ENCODE measurements at places on chromosomes 11 and 22.
A peak's percentile ranks its signal among the peaks of the same experiment; 100 is the strongest.

- no peak for DNase-seq
Measured at GRCh38 chr22:19121631-19122142, 525 bp downstream of the DGCR2 start.

DNA sequence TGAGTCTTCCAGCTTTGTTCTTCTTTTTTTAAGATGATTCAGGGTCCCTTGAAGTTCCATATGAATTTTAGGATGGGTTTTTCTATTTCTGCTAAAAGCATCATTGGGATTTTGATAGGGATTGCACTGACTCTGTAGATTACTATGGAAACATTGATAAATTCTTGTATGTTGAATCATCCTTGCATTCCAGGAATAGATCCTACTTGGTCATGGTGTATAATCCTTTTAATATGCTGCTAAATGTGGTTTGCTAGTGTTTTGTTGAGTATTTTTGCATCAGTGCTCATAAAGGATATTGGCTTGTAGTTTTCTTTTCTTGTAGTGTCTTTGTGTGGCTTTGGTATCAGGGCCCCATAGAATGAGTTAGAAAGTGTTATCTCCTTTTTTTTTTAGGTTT lies 34.9 kb upstream of the PHOX2A start:
- no peak for DNase-seq

DNA sequence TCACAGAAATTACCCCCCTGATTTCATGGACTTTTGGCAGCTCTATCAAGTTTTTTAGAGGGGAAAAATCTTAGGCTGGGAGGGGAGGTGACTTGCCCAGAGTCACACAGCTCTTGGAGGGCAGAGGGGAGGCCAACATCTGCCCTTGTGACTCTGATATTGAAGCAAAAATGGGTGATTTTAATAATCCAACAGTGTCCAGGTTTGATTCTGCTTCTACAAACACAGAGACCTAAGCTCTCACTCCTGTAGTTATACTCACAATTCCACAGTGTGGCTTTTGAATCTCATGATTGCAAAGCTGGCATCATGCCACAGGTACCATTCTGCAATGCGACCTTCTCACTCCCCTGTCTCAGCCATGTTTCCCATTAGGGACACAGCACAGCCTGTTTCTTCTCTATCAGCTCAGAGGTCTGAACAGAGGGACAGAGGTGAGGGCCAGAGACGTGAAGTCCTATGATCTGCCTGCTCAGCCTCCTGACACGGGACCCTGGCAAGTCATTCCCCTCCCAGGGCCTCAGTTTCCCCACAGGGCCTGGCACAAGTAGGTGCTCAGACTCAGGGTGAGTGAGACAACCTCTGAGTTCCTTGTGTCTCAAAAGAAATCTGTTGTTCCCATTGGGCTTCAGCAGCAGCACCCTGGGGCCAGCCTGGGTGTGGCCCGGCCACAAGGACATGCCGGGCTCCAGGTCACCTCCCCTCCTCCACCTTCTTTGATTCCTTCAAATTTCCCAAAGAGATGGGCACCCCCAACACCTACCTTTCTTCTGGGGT lies 766 bp downstream of the APOL2 start:
- DNase-seq, result no peak

GRCh38 chr11:76135491-76135890 lies 70.8 kb downstream of the WNT11 start:
- no peak for DNase-seq

DNA sequence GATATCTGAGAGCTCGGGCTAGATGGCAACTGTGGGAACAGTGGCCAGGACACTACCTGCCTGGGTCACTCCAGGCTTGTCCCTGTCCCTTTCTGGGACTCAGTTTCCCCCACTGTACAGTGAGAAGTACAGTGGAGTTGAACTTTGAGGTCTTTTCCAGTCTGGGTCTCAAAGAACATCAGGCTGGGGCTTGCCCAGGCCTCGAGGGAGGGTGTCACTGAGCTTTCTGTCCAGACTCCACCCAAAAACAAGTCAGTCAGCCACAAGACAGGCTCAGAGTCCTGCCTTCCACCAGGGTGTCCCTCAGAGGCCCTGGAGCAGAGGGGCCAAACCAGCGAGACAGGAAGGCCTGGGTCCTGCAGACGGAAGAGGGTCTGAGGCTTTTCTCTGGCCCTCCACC lies 2.0 kb upstream of the PLA2G3 start:
- no peak for DNase-seq

- peak; percentile 74 for DNase-seq
Measured at GRCh38 chr11:47766509-47767227, 473 bp downstream of the FNBP4 start.

- no peak for DNase-seq
Measured at GRCh38 chr11:20467487-20468185, 80.1 kb downstream of the PRMT3 start.

DNA sequence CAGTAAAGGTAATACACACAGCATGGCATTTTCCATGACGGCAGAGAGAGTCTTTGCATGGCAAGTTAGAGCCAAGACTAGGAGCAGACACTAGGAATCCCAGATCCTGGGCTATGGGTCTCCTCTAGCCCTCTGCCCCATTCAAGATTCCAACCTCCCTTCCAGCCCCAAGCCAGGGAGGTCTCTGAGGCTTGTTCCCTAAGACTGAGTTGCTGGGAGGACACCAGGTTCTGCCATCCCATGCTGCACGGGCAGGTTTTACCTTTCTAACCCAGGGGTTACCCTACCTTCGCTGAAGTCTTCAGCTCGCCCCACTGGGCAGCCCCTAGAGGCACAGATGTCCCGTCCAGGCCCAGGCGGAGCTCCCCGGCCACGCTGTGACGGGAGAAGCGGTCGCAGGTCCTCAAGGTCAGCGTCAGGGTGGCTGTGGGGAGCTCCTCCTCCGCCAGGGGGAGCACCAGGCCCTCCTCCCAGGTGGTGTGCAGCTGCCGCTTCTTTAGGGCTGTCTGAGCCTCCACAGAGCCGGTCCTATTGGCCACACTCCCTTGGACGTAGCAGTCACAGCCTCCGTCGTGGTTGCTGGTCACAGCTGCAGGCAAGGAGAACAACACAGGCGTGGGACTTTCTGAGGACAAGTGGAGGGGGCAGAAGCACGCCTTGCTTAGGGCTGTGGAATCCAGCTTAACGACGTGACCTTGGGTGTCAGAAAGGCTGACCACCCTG lies 33.8 kb downstream of the SYT13 start:
- DNase-seq, result no peak

Measured in activated CD4-positive, alpha-beta T cell treated with anti-CD3 and anti-CD28 coated beads, Interleukin-2, amount 50 U/mL, for 4 hours (primary cell).